Esophagus muscularis mucosa (tissue), 4 donors: ENCODE measurements at places on chromosomes 12 and 14. TPM values are rescaled to one million over a fixed set of nuclear protein-coding genes. Genes with fewer than 3 reads are reported as not detected.
A peak's percentile ranks its signal among the peaks of the same experiment; 100 is the strongest.

WSCD2 gene
- total RNA-seq = 26.6 TPM

PTPRQ gene
- total RNA-seq = 4.2 TPM

KRT77 gene
- total RNA-seq = not detected

ZDHHC22 gene
- 0.13 TPM for total RNA-seq

SDR9C7 gene
- 0.40 TPM for total RNA-seq

RNASE1 gene
- total RNA-seq = 405 TPM

MYBPC1 gene
- total RNA-seq = not detected

DNA sequence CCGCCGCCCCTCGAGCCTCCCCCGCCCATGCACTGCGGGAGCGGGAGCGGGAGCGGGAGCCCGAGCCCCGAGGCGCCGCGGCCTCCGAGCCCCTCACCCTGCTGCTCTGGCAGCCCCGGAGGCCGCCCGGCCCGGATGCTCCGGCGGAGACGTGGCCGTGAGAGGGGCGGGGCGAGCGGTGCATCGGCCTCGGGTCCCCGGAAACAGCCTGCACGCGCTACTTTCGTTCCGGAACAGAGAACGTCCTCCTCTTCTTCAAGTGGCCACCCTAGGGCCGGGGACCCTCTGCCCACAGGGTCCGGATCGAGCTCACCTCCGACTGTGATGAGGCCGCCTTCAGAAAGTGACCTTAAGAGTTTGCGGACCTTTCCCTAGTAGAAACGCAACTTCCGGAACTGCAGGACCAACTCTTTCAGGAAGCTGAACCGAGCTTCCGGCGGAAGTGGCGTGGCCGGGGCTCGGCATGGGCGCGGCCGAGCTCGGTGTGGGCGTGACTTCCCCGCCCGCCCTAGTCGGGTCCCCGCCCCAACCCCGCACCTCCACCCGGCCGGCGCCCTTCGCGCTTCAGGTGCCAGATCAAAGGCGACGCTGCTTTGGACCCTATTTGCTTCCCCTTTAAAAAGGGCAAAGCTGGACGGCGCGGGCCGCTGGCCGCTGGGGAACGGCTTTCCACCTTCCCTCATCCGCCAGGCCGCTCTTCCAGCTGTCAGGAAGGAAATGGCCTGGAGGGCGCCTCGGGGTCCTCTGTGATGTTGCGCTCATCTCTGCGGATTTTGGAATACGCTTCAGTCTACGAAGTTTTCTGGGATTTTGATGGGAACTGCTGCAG is at the start of gene GOLGA3:
GOLGA3 (minus strand) TSS at position 164 of the 829 bp plus-strand sequence. CDS start 6,741 bp downstream, outside the sequence.
- peak within 1 kb of the TSS; percentile 94 for H3K27ac ChIP-seq
- no peaks in the 10 kb centered on the region for H3K27me3 ChIP-seq
- H3K4me1 ChIP-seq = peaks cover 13% of the 10 kb centered on the region
- H3K36me3 ChIP-seq = peaks cover 31% of the 10 kb centered on the region
- H3K4me3 ChIP-seq = peak within 1 kb of the TSS; percentile 80

DNA sequence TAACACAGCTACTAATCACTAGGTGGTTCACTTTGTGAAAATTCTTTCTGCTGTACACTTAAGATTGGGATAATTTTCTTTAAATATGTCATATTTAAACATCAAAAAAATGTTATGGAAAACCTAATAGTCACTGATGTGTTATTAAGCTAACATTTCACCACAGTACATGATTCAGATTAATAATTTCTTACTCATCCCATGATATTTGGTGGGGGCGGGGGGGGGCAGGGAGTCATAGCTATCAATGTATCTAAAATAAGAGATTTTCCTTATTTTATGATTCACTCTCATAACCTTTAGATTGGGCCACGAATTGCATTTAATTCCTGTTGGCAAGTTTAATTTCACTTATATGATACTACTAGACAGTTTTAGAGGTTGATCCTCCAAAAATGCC is 88.8 kb downstream of the KCNH5 start:
- DNase-seq = no peak
- H3K27me3 ChIP-seq = no peaks in the 10 kb centered on the region
- H3K4me1 ChIP-seq = no peaks in the 10 kb centered on the region
- H3K36me3 ChIP-seq = no peaks in the 10 kb centered on the region
- H3K4me3 ChIP-seq = no peak overlapping the region
- no peak overlapping the region for H3K27ac ChIP-seq

DNA sequence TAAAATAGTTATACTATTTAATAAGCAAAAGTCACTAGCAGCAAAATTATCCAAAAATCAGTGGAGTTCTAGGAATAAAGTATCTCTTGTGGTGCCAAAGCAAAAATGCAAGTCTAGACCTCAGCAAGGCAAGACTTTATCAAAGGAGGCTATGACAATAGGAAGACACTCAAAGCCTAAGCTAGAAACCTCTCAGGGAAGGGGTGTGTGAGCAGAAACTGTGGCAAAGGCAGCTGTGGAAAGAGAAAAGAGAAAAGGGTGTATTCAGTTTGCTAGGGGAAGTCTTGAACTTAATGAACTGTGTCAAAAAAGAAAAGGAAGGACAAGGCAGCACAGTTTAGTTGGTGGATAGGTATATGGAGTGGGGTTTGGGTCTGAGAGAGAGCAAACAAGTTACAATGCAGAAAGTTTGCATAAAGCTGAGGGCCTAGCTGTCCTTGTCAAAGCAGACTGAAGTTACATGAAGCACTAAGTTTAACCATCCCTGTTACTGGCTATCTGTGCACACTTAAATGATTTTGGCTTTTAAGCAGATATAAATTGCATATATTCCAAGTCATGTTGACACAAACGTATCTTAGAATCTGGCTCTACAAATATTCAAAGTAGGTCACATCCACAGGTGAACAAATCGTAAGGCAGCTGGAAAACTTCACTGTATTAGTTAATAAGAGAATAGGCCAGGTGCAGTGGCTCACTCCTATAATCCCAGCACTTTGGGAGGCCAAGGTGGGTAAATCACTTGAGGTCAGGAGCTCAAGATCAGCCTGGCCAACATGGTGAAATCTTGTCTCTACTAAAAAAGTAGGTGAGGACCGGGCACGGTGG is 31.0 kb upstream of the AMN1 start:
- no peaks in the 10 kb centered on the region for H3K36me3 ChIP-seq
- H3K4me1 ChIP-seq = no peaks in the 10 kb centered on the region
- DNase-seq = no peak
- no peaks in the 10 kb centered on the region for H3K27me3 ChIP-seq
- H3K27ac ChIP-seq = no peak overlapping the region

- H3K36me3 ChIP-seq = peaks cover 3% of the 10 kb centered on the region
- DNase-seq = no peak
- H3K4me3 ChIP-seq = no peak overlapping the region
- H3K27ac ChIP-seq = no peak overlapping the region
- H3K4me1 ChIP-seq = peaks cover 62% of the 10 kb centered on the region
These were observed 8.8 kb downstream of the ARHGAP5 start for GRCh38 chr14:32085845-32086383.

DNA sequence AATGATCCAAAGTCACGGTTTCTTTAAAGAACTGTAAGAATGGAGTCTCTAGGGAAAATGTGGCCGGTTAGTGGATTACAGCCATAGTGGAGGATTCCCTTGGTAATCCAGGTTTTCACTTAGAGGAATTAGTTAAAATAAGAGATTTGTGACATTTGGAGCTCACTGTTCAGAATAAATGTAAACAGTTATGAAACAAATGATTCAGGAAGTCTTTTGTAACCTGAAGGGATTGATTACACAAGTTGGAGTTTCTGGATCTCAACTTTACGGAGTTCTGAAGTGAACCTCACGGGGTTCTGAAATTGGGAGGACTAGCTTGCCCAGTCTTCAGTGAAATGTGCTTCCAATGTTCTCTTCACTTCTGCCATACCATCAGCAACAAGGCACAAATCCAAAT is 234.4 kb upstream of the FKBP4 start:
- no peaks in the 10 kb centered on the region for H3K27me3 ChIP-seq
- no peak for DNase-seq
- H3K36me3 ChIP-seq = peaks cover 26% of the 10 kb centered on the region
- no peak overlapping the region for H3K4me3 ChIP-seq
- H3K4me1 ChIP-seq = no peaks in the 10 kb centered on the region

GRCh38 chr12:96258104-96258961 is 64.2 kb downstream of the ELK3 start:
- no peak for DNase-seq
- H3K27me3 ChIP-seq = no peaks in the 10 kb centered on the region
- peak overlapping the region; percentile 55 for H3K27ac ChIP-seq
- peaks cover 29% of the 10 kb centered on the region for H3K36me3 ChIP-seq
- H3K4me3 ChIP-seq = no peak overlapping the region

- H3K27ac ChIP-seq = no peak overlapping the region
- no peak overlapping the region for H3K4me3 ChIP-seq
- no peaks in the 10 kb centered on the region for H3K27me3 ChIP-seq
- H3K4me1 ChIP-seq = no peaks in the 10 kb centered on the region
- no peak for DNase-seq
These were observed 366.3 kb upstream of the GARIN6 start for GRCh38 chr12:99281277-99281676.

DNA sequence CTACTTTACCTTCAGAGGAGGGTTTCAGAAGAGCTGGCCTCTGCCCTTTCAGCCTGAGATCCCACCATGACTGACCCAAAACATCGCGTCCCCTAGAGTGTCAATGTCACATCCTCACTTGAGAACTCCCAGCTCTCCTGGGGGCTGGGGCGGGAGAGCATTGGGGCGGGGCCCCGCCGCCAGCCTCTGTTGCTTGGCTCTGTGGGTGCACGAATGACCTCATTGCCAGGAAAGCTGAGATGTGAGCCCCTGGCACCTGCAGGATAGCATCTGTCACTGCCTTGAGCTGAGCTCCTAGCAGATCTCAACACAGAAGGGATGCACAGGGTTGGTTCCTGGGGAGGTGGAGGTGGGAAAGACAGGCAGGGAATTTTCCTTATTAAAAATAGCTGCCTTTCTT is 20.6 kb upstream of the MYL2 start:
- peaks cover 6% of the 10 kb centered on the region for H3K4me1 ChIP-seq
- H3K27ac ChIP-seq = no peak overlapping the region
- H3K36me3 ChIP-seq = no peaks in the 10 kb centered on the region
- H3K27me3 ChIP-seq = no peaks in the 10 kb centered on the region
- DNase-seq = no peak

- peaks cover 8% of the 10 kb centered on the region for H3K4me1 ChIP-seq
- no peaks in the 10 kb centered on the region for H3K27me3 ChIP-seq
- peaks cover 22% of the 10 kb centered on the region for H3K36me3 ChIP-seq
- DNase-seq = peak; percentile 68
These were observed 23.6 kb downstream of the PYGL start for GRCh38 chr14:50920482-50921230.

GRCh38 chr12:52380271-52380694 is 5.2 kb downstream of the KRT84 start:
- no peaks in the 10 kb centered on the region for H3K27me3 ChIP-seq
- H3K27ac ChIP-seq = no peak overlapping the region
- no peaks in the 10 kb centered on the region for H3K36me3 ChIP-seq
- no peak for DNase-seq
- no peak overlapping the region for H3K4me3 ChIP-seq
- H3K4me1 ChIP-seq = no peaks in the 10 kb centered on the region

DNA sequence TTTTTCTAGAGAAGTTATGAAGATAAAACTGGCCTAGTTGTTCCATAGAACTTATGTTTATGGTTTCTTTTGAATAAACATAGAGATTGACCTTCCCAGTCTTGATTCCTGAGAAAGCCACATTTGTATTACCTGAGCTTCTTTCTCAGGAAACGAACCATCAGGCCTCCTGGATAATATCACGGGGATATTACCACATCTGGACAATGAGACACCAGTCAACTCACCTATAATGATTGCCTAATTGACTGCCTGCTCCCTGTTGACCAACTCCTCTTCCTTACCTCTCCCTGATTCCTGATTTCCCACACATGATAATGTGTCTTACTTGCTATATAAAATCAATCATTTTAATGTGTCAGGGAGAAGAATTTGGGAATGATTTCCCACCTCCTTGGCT is 822.7 kb downstream of the LRFN5 start:
- H3K27ac ChIP-seq = no peak overlapping the region
- H3K27me3 ChIP-seq = no peaks in the 10 kb centered on the region
- DNase-seq = no peak
- no peaks in the 10 kb centered on the region for H3K36me3 ChIP-seq
- H3K4me3 ChIP-seq = no peak overlapping the region
- no peaks in the 10 kb centered on the region for H3K4me1 ChIP-seq

- no peak for DNase-seq
These were observed 64.1 kb downstream of the APPL2 start for GRCh38 chr12:105171691-105172436.

DNA sequence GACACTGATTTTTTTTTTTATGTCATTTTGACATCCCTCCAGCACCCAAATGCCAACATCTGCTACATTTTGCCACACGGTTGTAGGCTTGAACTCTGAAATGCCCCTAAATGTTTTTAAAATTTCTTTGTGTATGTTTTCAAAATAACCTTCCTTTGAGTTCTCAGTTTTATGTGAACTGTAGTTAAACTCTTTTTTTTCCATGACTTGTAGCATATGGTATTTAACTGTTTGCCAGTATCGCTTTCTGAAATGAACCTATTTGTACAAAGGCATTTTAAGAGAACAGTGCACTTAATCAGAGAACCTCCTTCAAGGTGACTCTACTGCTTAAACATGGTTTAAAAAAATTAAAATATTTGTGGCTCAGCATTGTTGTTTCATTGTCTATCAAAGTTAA is 61.5 kb downstream of the PDE3A start:
- H3K27ac ChIP-seq = no peak overlapping the region
- no peak for DNase-seq
- no peaks in the 10 kb centered on the region for H3K27me3 ChIP-seq

GRCh38 chr12:22978962-22979361 is 354.0 kb downstream of the ETNK1 start:
- DNase-seq = no peak
- no peaks in the 10 kb centered on the region for H3K4me1 ChIP-seq

- peak; percentile 91 for DNase-seq
- no peaks in the 10 kb centered on the region for H3K27me3 ChIP-seq
- no peak overlapping the region for H3K4me3 ChIP-seq
- peak overlapping the region; percentile 82 for H3K27ac ChIP-seq
These were observed 31.5 kb upstream of the CACNA2D4 start for GRCh38 chr12:1949771-1950470.

GRCh38 chr12:51846271-51846691 is 2.2 kb downstream of the FIGNL2 start:
- H3K4me3 ChIP-seq = peak overlapping the region; percentile 59
- DNase-seq = no peak
- H3K27me3 ChIP-seq = peaks cover 37% of the 10 kb centered on the region
- H3K4me1 ChIP-seq = peaks cover 41% of the 10 kb centered on the region
- no peak overlapping the region for H3K27ac ChIP-seq
- H3K36me3 ChIP-seq = no peaks in the 10 kb centered on the region

DNA sequence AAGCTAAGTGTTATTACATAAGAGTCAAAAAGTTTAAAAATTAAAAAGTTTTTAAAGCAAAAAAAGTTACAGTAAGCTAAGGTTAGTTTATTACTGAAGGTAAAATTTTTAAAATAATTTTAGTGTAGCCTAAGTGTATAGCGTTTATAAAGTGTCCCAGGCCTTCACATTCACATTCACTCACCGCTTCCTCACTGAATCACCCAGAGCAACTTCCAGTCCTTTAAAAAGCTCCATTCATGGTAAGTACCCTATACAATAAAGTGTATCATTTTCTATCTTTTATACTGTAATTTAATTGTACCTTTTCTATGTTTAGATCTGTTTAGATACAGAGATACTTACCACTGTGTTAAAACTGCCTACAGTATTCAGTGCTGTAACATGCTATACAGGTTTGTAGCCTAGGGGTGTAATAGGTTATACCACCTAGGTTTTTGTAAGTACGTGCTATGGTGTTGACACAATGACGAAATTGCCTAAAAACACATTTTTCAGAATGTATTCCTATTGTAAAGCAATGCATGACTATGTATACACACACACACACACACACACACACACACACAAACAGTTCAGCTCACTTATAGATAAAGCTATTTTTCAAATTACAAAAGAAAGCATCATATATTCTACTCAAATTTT is 3.7 kb downstream of the CLEC14A start:
- H3K27me3 ChIP-seq = peaks cover 32% of the 10 kb centered on the region
- no peak overlapping the region for H3K27ac ChIP-seq
- DNase-seq = no peak
- H3K4me1 ChIP-seq = no peaks in the 10 kb centered on the region
- no peaks in the 10 kb centered on the region for H3K36me3 ChIP-seq
